ENCODE measurements at places on chromosomes 1 and 21.

GRCh38 chr21:42621819-42622177 lies 31.6 kb upstream of the PDE9A start:
- DNase-seq: no peak

GRCh38 chr1:8423692-8424538 lies 106.0 kb downstream of the SLC45A1 start:
- peak; percentile 23 for DNase-seq

- DNase-seq: no peak
These were observed 20.7 kb upstream of the GJA5 start for GRCh38 chr1:147781056-147781471.

GRCh38 chr1:103336408-103336807 lies 189.1 kb upstream of the RNPC3 start:
- no peak for DNase-seq

- DNase-seq: no peak
These were observed 371.9 kb upstream of the SPAG17 start for GRCh38 chr1:118556936-118557335.

- DNase-seq: no peak
These were observed 15.0 kb upstream of the FCAMR start for GRCh38 chr1:206985162-206985749.

- no peak for DNase-seq
These were observed 153.9 kb upstream of the IRF2BP2 start for GRCh38 chr1:234763910-234764309.

DNA sequence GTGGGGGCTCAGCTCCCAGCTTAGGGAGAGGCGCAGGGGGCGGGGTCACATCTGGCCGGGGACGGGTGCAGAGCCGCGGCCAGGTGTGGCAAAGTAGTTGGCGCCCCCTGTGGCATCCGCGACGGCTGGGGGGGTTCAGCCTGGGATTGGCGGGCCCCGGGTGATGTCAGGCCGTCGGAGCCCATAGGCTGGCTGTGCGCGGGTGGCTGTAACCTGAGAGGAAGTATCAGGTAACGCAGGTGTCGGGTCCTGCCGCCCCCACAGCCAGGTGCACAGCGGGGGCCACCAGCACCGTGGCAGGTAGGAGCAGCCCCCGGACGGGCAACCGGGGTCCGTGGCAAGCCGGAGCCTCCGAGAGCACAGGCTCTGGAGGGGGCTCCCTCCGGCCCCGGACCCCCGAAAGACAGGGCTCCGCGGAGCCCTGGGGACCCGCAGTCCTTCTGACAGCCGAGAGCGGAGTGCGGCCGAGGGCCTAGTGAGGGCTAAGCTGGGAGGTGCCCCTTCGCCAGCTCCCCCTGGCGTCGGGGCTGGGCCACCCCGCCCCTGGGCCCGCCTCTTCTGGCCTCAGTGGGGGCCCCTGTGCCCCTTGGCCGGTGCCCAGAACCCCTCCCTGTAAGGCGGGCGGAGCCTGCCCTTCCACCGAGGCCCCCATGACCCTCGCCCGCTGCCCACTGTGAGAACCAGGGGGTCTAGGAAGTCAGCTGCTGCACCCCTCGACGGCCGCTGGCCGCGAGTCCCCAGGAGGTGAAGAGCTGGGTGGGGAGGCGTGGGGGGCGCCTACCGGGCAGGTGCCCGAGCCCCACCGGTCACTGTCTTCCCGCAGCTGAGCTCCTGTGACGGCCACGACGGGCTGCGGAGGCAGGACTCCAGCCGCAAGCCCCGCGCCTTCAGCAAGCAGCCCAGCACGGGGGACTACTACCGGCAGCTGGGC lies 17.9 kb downstream of the TNFRSF25 start:
- DNase-seq: peak; percentile 67
